ENCODE measurements at places on chromosomes 13 and 19.

- DNase-seq = no peak
Measured at GRCh38 chr13:110911880-110912279, 3.0 kb downstream of the ANKRD10 start.

DNA sequence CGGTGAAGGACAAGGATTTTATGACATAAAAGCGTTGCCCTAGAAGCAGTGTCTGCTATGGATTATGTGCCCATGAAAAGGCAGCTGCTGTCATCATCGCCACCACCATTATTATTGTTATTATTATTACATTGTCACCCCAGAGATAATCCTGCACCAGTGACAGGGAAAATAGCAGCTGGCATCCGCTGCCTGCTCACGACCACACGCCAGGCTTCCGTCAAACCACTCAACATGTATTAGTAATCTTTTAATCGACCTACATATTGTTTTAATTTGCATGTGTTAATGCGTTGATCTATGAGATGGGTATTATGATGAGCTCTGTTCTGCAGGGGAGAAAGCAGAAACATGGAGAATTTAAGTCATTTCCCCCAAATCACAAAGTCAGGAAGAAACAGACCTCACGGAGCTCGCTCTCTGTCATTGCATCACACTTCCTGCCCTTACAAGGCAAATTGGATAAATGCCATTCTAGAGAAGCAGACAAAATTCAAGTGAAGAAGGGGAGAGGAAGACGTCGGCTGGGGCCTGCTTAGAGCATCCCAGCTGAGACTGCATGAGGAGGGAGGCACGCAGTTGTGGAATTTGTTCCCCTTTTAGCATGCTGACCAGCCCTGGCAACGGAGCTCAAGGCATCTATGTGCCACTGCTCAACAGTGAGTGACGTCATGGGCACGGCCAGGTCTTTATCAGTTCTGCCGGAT is at the start of gene FFAR3:
FFAR3 (plus strand) TSS at position 594 of the 707 bp plus-strand sequence. CDS start 431 bp downstream, outside the sequence.
- DNase-seq = no peak

- no peak for DNase-seq
Measured at GRCh38 chr19:42155796-42156195, 23.6 kb upstream of the POU2F2 start.

DNA sequence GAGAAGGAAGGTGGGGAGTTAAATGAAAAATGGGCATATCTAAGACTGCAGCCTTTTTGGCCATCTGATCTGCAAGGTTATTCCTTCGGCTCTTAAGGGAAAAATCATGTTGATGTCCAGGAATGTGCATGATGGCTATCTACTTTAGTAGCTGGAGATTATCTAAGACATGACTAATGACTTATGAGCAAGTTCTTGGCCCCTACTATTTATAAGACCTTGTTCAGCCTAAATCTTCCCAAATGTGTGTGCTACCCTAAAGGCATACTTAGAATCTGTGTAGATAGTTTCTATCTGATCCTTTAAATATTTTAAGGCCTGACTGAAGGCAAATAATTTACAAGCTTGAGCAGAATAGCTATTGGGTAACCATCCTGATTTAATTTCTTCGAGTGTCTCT is 41.8 kb upstream of the CD177 start:
- no peak for DNase-seq

- no peak for DNase-seq
Measured at GRCh38 chr19:54069470-54069869, 5.8 kb upstream of the VSTM1 start.

DNA sequence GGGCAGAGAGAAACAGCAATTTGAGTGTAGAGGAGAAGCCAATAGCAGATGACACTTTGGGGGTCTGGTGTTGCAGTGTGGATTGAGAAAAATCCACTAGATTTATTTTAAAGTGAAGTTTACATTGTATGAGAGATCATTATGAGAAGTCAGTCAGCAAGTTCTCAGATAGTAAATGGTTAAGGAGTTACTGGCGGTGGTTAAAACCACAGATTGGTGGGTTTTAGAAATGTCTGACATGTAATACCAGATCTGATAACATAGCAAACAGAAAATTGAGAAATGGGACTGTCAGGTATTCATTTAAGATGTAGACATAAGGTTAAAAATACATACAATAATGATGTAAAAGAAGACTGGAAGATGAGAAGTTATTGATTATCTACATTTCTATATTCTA is 7.2 kb downstream of the ABHD13 start:
- no peak for DNase-seq

DNA sequence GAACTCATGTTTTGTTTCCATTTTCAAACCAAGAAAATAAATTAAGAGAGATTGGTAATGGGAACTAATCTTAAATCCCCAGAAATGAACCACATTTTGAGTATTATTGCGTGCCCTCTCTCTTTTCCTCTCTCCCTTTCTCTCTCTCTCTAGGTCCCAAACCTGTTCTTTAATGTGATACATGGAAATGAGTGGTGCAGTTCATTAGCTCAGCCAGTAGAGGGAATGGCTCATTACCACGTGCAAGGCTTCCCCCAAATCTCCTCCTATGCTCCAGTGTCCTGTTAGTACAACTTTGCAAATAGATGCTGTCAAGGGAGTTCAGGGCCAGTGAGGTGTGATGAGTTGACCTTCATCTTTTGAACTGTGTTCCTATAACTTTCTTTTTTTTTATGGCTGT is 178.4 kb downstream of the FGF9 start:
- DNase-seq = no peak

Data from cerebellar nuclear complex (tissue), 1 donor.